Midbrain (tissue), 1 donor: ENCODE measurements at places on chromosomes 16 and 17.

GRCh38 chr17:42953669-42954068 is 10.6 kb downstream of the AARSD1 start:
- DNase-seq: no peak

GRCh38 chr16:67108931-67109406 is 772 bp upstream of the PHAF1 start:
- no peak for DNase-seq

- no peak for DNase-seq
Measured at GRCh38 chr16:20359997-20360396, 7.5 kb upstream of the UMOD start.

- no peak for DNase-seq
Measured at GRCh38 chr17:60747069-60747808, 69.6 kb downstream of the BCAS3 start.
